NCI-H1092 (cell line): ENCODE measurements at places on chromosomes 12 and 14.

DNA sequence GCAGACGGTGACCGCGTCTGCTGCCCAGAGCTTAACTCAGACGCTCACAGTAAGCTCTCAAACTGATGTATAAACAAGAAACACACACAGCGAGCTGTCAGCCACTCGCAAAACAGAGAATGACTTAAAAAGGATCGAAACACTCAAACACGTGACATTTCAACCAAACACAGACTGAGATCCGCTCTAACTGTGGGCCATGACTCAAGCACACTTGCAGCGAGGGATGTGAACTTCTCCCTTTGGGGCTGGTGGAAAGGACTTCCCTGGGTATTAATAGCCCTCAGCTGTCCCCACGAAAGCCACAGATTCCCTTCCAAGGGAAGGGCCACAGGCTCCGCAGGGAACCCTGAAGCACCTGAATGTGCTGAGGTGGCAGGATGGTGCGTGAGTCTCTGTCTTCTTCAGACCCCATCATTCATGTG, 29.1 kb downstream of the CCDC88C start:
- DNase-seq, result no peak

- DNase-seq, result no peak
These were observed 4.9 kb upstream of the ANKLE2 start for GRCh38 chr12:132766380-132767085.

- no peak for DNase-seq
These were observed 332.3 kb downstream of the TMEM121 start for GRCh38 chr14:105858676-105859025.

- peak; percentile 65 for DNase-seq
These were observed 197.0 kb downstream of the DAD1 start for GRCh38 chr14:22391908-22392565.

DNA sequence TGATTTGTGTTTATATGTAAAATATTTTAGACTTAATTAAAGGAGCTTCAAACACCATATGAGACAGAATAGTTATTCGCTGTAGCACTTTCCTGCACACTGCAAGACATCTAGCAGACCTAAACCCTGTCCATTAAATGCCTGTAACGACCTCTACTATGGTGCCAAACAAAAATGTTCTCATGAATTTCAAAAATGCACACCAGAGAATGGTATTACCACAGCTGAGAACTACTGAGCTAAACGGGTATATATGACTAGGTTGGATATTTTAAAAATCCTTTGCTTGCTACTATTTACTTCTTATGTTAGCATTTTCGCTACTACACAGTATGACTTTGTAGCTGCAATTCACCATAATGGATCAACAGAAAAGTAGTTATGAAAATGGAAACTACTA, 34.8 kb downstream of the SPPL3 start:
- DNase-seq, result no peak

DNA sequence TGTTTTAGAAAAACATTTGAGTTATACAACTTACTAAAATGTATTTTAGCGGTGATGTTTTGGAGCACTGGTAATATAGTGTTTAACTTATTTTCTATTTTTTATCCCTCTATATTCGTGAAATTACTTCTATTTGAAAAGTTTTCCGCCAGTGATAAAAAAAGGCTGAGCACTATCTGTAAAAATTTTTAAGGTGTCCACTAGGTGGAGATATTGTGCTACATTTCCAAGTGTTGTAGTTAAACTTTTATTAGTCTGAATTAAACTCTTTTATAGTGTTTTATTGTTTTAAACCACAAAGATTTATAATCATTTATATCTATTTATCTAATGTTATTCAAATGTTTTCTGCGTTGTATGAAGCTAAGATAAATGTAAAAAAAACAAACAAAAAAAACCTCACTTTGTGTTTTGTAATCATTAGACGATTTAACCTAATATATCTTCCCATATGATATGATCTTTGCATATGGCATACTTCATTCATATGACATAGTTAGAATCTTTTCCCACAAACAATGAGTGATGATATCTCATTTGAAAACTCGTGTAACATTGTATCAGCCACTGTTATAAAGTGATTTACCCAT, 11.8 kb downstream of the ALG10B start:
- no peak for DNase-seq

DNA sequence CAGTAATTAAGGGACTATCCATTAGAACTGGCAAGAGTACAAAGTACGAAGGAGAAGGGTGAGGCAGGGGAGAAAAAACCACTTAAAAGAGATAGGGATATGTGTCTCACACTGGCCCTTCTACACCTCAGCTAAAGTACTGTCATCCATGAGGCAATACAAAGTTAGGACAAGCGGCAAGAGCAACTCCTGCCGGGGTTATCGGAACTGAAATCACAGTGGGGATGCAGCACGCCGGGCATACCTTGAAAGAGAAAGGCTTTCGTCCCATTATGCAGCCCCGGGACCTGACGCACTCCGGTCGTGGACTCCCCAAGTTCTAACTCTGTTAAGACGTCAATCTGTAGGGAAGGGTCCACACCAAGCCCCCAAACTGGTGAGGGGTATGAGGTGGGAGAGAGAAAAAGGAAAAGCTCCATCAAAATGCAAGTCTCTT, 1.1 kb downstream of the NELL2 start:
- no peak for DNase-seq

DNA sequence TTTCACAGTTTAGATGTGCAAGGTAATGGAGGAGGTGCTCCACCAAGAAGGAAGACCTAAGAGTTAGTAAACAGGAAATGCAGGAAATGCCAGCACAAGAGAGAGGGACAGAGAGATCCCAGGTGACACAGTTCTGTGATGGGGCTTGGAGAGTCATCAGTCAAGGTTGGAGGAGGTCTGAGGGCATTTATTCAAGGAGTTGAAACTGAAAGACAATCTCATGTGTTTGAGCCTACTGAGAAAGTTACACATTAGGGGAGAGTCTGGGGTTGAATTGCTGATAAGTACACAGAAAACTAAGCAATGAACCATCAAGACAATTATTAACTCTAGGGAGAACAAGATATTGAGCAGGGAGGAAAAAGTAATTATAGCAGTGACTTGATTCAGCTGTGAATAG, 138.5 kb downstream of the ANO6 start:
- DNase-seq, result no peak

DNA sequence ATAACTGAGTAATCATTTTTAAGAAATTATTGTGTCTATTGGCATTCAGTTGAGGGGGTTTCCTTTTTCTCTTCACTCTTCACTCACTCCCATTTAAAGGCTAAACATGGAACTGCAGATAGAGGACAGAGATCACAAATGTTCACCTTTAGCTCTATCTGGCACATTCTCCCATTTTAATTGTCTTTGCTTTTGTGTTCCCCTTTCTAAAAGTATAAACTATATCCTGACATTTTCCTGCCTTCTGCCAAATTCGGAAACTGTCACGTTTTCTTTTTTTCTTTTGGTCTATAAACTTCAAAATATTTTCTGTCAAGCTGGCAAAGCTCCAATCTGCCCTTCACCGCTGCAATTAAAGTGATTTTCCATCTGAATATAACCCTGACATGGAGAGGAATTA, 219.8 kb upstream of the CDKN3 start:
- no peak for DNase-seq

GRCh38 chr12:111406474-111407376, 1.0 kb downstream of the SH2B3 start:
- no peak for DNase-seq

- no peak for DNase-seq
These were observed 226.8 kb upstream of the RGS6 start for GRCh38 chr14:71705460-71705859.

DNA sequence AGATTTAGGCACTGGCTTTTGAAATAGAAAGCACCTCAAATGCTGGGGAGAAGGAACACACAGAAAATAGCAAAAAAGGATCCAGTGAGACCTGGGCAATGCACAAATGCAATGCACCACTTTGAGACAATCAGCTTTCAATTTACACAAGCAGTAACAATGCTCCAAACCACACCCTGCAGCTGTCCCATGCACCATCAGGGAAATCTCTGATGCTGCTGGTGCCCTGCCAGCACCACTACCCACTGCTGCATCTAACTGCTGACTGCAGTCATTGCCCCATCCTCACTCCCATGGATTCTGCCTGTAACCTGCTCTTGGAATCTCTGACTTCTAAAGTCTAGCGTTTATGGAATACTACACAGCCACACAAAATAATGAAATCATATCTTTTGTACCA, 21.0 kb upstream of the HMGA2 start:
- no peak for DNase-seq

DNA sequence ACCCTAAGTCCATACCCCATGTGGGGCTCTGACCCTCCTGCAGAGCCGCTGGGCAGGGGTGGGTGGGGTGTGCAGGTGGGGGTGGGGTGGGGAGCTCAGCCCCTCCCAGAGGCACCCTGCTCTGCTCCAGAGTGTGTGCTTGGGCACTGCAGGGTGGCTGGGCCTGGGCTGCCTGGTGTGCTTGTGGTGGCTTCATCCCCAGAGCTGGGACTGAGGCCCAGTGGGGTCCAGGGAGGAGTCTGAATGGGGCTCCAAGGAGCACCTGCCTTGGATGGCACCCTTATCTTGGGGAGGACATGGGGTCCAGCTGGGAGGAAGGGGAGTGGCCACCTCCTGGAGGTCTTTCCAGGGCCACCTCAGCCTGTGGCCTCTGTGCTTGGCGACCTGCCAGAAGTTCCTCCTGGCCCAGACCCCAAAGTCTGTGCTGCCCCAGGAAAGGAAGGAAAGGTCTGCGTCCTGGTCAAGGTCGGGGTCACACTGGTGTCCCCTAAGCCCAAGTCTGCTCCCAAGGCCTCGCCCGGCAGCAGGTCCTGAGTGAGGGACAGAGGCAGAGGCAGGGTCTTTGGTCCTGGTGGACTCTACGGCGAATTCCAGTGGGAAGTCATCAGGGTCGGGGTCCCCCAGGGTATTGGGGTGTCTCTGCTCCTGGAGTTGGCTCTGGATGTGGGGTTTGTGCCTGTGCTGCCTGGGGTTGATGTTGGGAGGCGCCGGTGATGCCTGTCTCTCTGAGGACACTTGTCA, 373.4 kb downstream of the TMEM121 start:
- DNase-seq, result no peak

DNA sequence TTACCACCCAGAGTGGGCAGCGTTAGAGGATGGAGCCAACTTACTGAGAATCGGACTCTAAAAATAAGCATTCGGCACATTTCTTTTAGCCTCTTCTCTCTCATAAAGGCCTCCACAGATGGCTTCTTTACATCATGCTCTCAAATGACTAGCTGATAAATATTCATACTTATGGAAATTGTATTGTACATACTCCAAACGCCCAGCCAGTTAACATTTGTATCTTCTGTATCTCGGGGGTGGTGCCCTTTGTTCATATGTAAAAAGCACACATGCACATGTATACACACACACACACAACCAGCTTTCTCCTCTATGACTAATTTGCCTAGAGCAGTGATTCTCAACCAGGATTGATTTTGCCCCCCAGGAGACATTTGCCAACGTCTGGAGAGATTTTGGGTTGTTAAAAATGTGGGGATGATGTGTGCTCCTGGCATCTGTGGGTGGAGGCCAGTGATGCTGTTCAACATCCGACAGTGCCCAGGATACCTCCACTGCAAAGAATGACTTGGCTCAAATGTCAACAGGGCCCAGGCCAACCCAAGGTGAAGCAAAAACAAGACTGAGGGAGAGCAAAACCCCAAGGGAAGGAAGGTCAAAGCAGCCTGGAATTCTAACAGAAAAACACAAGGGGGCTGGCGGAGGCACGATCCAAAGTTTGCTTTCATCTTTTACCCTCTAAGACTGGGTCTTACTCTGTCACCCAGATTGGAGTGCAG, 15.2 kb upstream of the CDK2AP1 start:
- DNase-seq, result no peak

DNA sequence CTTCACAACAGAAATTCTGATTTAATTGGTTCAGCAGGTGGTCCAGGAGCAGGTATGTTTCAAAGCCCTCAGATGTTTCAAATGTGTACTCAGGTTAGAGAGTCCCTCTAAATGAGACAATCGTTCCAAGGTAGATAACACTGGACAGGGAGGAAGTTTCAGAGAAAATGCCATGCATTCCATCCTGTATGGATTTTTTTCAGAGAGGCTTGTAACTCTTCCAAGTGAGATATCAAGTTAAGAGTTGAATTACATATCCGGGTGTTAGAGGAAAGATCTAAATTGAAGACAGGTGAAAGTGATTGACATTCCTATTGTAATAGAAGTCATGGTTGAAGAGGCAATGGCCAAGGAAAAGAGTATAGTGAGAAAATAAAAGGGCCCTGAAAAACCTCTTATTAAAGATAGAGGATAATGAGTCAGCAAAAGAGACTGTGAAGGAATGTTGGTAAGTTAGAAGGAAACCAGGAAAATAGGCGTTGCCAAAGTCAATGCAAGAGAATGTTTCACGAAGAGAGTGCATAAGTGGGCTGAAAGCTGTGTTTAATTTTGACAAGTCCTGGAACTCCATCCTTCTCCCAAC, 105.8 kb downstream of the BMP4 start:
- DNase-seq, result no peak

DNA sequence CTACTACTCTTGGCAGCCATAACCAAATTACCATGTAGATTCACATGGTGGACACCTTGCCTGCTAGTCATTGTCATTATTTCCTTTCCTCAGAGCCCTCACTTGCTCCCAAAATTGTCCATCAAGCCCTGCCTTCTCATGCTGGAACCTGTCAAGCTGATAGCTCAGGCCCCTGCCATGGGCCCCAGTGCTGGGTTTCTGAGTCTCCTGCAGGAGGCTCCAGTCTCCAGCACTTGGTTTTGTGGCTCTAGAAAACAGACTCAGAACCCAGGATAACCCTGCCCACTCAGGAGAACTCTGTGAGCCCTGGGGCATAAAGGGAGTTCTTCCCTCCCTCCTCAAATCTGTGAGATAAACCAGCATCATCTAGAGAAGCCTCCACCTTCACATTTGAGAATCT, 10.8 kb downstream of the KRT71 start:
- DNase-seq, result no peak

GRCh38 chr12:118495296-118495695, 118.9 kb downstream of the SUDS3 start:
- DNase-seq, result no peak

DNA sequence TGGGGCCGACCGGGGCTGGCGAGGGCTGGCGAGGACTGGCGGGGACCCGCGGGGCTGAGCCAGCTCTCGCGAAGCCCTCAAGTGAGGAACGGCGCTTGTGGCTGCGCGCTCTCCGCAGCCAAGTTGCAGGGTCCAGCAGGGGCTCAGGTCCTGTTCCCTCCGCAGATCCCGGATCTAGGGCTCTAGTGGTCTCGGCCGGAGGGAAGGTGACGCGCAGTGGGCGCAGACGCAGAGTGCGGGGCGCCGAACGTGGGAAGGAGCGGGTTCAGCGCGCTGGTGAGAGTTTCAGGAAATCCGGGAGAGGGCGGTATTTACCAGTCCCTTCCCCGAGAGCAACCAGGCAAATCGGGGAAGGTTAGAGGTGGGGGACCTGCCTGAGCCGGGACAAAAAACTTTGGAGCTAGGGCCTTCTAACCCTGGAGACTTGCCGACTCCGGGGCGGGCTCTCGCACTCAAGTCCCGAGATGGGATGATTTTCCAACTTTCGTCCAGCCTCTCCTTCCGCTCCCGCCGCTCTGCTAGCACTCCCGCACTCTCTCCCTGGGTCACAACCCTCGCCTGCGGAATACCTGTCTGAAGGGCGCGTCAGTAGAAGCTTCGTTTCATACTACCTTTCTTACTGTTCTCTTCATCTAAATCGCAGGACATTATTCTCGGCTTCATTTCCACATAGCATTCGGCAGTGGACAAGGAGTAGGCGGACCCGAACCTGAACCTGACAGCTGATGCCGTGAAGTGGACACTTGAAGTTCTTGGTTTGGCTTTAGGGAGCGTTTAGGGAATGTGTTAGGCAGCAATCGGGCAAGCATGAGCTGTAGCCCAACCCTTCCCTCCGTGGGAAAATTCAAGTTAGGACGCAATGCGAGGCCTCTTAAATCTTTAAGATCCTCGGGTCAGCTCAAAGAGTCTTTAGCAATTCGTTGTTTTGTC, 13.6 kb upstream of the PAX9 start:
- peak; percentile 58 for DNase-seq

GRCh38 chr14:82073547-82073946, 539.9 kb upstream of the SEL1L start:
- DNase-seq, result no peak
